ENCODE measurements at places on chromosomes 16 and 17. TPM values are rescaled to one million over a fixed set of nuclear protein-coding genes. Genes with fewer than 3 reads are reported as not detected.

The CDRT15 gene
- not detected for total RNA-seq

The APOH gene
- 0.61 TPM for total RNA-seq

The CPNE2 gene
- total RNA-seq = 41.4 TPM

The HOXB7 gene
- 6.9 TPM for total RNA-seq

The CCL22 gene
- total RNA-seq = not detected

The SOST gene
- not detected for total RNA-seq

The TMEM132E gene
- 0.90 TPM for total RNA-seq

DNA sequence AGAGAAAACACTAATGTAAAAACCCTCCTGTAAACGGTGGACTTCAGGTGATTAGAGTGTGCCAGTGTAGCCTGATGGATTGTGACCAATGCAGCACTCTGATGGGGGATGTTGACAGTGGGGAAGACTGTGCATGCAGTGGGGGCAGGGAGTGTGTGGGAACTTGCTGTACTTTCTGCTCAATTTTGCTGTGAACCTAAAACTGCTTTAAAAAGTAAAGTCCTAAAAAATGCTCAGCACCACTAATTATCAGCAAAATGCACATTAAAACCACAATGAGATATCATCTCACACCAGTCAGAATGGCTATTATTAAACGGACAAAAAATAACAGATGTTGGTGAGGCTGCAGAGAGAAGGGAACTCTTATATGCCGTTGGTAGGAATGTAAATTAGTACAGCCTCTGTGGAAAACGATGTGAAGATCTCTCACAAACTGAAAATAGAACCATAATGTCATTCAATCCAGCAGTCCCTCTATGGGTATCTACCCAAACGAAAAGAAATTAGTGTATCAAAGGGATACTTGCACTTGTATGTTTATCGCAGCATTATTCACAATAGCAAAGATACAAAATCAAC lies 9.7 kb upstream of the ULK2 start:
- H3K4me3 ChIP-seq = no peak overlapping the region
- no peaks in the 10 kb centered on the region for H3K4me1 ChIP-seq

DNA sequence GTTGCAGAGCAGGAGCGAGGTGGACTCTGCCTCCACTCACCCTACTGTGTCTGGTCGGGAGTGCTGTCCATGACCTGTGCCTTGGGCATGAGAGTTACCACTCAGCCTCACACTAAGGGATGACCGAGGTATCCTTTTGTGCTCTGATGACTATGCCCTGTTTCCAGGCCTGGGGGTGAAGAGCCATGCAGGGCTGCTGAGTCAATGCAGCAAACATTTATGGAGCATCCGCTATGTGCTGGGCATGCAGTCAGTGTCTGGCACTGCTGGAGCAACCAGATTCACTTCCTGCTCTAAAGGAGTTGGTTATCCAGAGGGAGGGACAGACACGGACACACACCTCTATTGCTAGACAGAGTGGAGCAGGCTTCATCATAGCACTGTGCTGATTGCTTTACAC lies 7.6 kb upstream of the HNF1B start:
- no peaks in the 10 kb centered on the region for H3K36me3 ChIP-seq
- H3K27me3 ChIP-seq = no peaks in the 10 kb centered on the region
- no peak overlapping the region for H3K27ac ChIP-seq
- no peak overlapping the region for H3K4me3 ChIP-seq
- no peaks in the 10 kb centered on the region for H3K4me1 ChIP-seq

DNA sequence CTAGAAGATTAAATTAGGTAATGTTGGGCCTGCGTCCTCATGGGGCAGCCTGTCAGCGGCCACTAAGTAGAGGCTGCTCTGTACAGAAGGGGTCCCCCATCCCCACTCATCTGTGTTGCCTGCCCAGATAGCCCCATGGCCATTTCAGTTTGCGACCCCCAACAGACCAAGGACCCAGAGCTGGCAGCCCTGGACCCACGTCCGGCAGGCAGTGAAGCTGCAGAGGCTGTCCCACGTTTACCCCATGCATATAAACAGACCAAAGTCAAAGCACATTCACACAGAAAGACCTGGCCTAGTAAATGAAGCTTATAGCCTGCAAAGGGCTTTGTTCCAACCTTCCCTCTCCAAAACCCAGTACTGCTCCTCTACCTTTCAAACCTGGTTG lies 4.6 kb downstream of the PDF start:
- H3K27me3 ChIP-seq = no peaks in the 10 kb centered on the region
- no peak for DNase-seq
- no peak overlapping the region for H3K4me3 ChIP-seq
- H3K27ac ChIP-seq = no peak overlapping the region

DNA sequence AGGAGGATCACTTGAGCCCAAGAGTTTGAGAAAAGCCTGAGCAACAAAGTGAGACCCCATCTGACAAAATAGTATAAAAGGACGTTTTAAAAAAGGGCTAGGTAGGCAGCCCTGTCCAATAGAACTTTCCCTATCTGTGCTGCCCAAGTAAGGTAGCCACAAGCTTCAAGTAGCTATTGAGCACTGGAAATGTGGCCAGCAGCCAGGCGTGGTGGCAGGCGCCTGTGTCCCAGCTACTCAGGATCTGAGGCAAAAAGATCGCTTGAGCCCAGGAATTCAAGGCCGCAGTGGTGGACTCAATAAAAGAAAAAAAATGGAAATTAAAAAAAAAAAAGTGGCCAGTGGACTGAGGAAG lies 1.5 kb upstream of the NQO1 start:
- no peaks in the 10 kb centered on the region for H3K27me3 ChIP-seq
- DNase-seq = no peak
- H3K27ac ChIP-seq = peak overlapping the region; percentile 76

DNA sequence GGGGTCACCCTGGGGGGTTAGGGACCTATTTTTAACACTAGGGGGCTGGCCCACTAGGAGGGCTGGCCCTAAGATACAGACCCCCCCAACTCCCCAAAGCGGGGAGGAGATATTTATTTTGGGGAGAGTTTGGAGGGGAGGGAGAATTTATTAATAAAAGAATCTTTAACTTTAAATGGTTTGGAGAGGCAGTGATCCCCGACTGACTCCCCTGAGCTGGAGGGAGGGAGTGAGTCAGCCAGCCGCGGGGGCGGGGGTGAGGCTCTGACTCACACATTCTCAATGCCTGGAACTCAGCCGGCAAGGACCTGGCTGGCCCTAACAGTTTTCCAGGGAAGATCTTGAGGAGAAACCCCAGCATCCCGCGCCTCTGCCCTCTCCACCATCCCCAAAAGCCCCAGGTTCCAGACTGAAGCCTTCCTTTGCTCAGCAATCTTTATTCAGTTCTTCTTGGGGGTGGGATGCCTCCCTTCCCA lies 1.5 kb downstream of the HCFC1R1 start:
- peak overlapping the region; percentile 78 for H3K4me3 ChIP-seq
- no peaks in the 10 kb centered on the region for H3K36me3 ChIP-seq
- DNase-seq = peak; percentile 95
- peak overlapping the region; percentile 94 for H3K27ac ChIP-seq

- H3K4me3 ChIP-seq = no peak overlapping the region
- no peaks in the 10 kb centered on the region for H3K4me1 ChIP-seq
- H3K27me3 ChIP-seq = no peaks in the 10 kb centered on the region
- no peak for DNase-seq
- no peaks in the 10 kb centered on the region for H3K36me3 ChIP-seq
These were observed 937.7 kb upstream of the SOX9 start for GRCh38 chr17:71183066-71183660.

- no peaks in the 10 kb centered on the region for H3K27me3 ChIP-seq
- no peaks in the 10 kb centered on the region for H3K36me3 ChIP-seq
- no peak for DNase-seq
- H3K4me1 ChIP-seq = no peaks in the 10 kb centered on the region
- no peak overlapping the region for H3K27ac ChIP-seq
These were observed 159.7 kb downstream of the CEP112 start for GRCh38 chr17:66032082-66032712.
